ENCODE measurements at places on chromosomes 1 and 21.

- no peak for DNase-seq
Observed at GRCh38 chr1:54392401-54392800, 13.8 kb downstream of the SSBP3 start.

GRCh38 chr1:100028765-100029164, 59.0 kb downstream of the SLC35A3 start:
- DNase-seq: no peak

DNA sequence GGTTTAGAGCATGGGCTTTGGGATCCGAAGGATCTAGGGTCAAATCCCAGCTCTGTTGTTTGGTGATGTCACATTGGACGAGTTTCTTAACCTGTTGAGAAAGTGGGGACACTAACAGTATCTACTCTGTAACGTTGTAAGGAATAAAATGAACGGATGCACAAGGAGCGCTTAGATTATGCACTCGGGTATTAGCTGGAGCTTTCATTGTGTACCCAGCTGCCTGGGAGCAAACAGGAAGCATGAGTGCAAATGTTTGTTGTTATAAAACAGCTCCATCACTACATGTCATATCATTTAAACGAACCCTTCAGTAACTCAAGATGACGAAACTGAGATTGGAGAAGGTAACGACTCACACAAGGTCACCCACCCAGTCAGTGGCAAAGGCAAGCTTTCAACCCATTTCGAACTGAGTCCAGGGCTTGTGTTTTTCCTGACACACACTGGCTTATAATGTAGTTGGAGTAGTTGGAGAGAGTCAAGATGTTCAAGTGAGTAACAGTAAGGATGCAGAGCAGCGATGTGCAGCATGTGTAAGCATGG, 16.2 kb upstream of the SLC6A17 start:
- DNase-seq: no peak

GRCh38 chr1:66305927-66306326, 228.0 kb upstream of the SGIP1 start:
- DNase-seq: no peak

All from sigmoid colon (tissue), 7 donors.